ENCODE measurements at places on chromosomes 5 and 9.

- DNase-seq: no peak
Observed at GRCh38 chr5:68242743-68243142, 27.2 kb downstream of the PIK3R1 start.

- no peak for DNase-seq
Observed at GRCh38 chr5:140569197-140569596, 4.6 kb downstream of the SLC35A4 start.

GRCh38 chr9:107481035-107481434 is 8.5 kb downstream of the KLF4 start:
- no peak for DNase-seq

- DNase-seq: no peak
Observed at GRCh38 chr5:154211641-154212390, 21.3 kb downstream of the GALNT10 start.

- no peak for DNase-seq
Observed at GRCh38 chr5:144292029-144292428, 121.4 kb downstream of the KCTD16 start.

- no peak for DNase-seq
Observed at GRCh38 chr5:101390151-101390908, 487.2 kb upstream of the ST8SIA4 start.

DNA sequence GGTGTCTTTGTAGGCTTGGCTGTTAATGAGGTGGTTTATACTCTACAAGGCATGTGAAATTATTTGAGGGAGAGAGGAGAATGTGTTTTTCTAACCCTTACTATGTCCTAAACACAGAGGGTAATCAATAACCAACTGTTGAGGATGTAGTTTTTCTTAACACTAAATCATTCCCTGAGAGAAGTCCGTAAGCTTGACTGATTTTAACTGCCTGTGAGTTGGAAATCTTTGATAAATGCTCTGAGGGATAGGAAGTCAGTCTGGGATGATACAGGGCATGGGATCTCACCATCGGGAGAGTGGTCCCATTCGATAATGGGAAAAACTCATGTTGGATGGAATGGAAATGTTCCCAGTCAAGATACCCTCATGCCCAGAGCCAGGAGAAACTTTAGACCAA is 249.6 kb downstream of the PDZD2 start:
- no peak for DNase-seq

DNA sequence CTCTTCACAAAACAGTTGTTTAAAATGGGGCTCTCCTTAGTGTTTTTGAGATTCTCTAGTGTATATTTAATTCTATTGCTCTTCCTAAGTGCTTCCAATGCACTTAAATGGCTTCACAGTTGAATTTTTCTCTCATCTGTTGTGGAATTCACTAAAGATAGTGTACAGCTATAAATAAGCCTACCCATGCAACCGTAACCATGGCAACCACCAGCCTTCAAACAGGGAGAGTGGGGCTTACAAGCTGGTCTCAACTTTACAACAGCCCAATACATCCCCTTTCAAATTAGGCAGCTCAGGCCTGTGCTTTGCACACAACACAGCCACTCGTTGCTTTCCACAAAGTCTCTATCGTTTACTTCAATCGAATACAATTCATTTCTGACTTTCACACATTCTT is 144.0 kb upstream of the PLPPR1 start:
- DNase-seq: no peak

DNA sequence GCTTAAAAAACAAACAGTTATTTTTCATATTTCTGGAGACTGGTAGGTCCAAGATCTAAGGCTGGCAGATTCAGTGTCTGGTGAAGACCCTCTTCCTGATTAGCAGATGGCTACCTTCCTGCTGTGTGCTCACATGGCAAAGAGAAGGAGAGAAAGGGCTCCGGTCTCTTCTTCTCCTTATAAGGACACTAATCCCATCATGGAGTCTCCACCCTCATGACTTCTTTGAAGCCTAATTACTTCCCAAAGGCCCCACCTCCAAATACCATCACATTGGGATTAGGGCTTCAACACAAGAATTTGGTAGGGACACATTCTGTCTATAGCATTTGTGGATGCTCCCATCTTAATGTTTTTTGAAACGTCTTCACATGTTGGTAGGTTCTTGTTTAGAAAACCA is 391.1 kb downstream of the TMEM161B start:
- DNase-seq: no peak

GRCh38 chr5:38944282-38944681 is 98.5 kb downstream of the OSMR start:
- DNase-seq: no peak

- DNase-seq: no peak
Observed at GRCh38 chr5:157468293-157468965, 8.4 kb downstream of the NIPAL4 start.
